Subcutaneous preadipocyte (primary cell): ENCODE measurements at places on chromosomes 1 and 21. TPM values are rescaled to one million over a fixed set of nuclear protein-coding genes. Genes with fewer than 3 reads are reported as not detected.

The DEPDC1 gene
- total RNA-seq, result 22.8 and 44.8 TPM in 2 replicates

The UBE2G2 gene
- total RNA-seq, result 92.7 and 94.8 TPM in 2 replicates

The CYP4B1 gene
- not detected in 2 replicates for total RNA-seq

The ATP1B1 gene
- total RNA-seq, result 0.37 and 3.9 TPM in 2 replicates

The EXTL1 gene
- total RNA-seq, result under 0.01 TPM in 2 replicates

The RIMS3 gene
- under 0.01 and 0.20 TPM in 2 replicates for total RNA-seq

The KPRP gene
- not detected in 2 replicates for total RNA-seq

The TAF12 gene
- total RNA-seq, result 30.3 and 40.4 TPM in 2 replicates

The SCNM1 gene
- total RNA-seq, result 23.9 and 25.4 TPM in 2 replicates

The DBT gene
- total RNA-seq, result 6.2 and 7.0 TPM in 2 replicates

The TINAGL1 gene
- 0.37 and 0.39 TPM in 2 replicates for total RNA-seq

The PTGFR gene
- total RNA-seq, result 16.4 and 66.5 TPM in 2 replicates

The KCNT2 gene
- total RNA-seq, result 0.73 and 0.78 TPM in 2 replicates

The TRPM2 gene
- total RNA-seq, result not detected in 2 replicates

The FCAMR gene
- total RNA-seq, result not detected in 2 replicates

The SLX9 gene
- 17.6 and 22.1 TPM in 2 replicates for total RNA-seq

The CHIA gene
- not detected in 2 replicates for total RNA-seq

The CDC20 gene
- 81.9 and 121 TPM in 2 replicates for total RNA-seq

The MROH7 gene
- under 0.01 and 0.37 TPM in 2 replicates for total RNA-seq

The RORC gene
- total RNA-seq, result not detected in 2 replicates

The FYB2 gene
- total RNA-seq, result not detected in 2 replicates

The FAM72C gene
- total RNA-seq, result under 0.01 and 1.2 TPM in 2 replicates

The GOLPH3L gene
- total RNA-seq, result 14.7 and 15.2 TPM in 2 replicates

The PCAT6 gene
- total RNA-seq, result not detected in 2 replicates

The TPM3 gene
- 401 and 557 TPM in 2 replicates for total RNA-seq

The F13B gene
- total RNA-seq, result not detected in 2 replicates

The FNDC10 gene
- 3.1 and 7.3 TPM in 2 replicates for total RNA-seq

The IL10RB gene
- 35.6 and 37.3 TPM in 2 replicates for total RNA-seq

The LIN28A gene
- not detected in 2 replicates for total RNA-seq

The KCNE1 gene
- under 0.01 and 0.59 TPM in 2 replicates for total RNA-seq

The STYXL2 gene
- total RNA-seq, result not detected in 2 replicates

The FGR gene
- not detected in 2 replicates for total RNA-seq

The FAM151A gene
- total RNA-seq, result not detected in 2 replicates

The ADAM30 gene
- not detected in 2 replicates for total RNA-seq

The KCNH1 gene
- total RNA-seq, result not detected in 2 replicates
